ENCODE measurements at places on chromosomes 16 and 17.

DNA sequence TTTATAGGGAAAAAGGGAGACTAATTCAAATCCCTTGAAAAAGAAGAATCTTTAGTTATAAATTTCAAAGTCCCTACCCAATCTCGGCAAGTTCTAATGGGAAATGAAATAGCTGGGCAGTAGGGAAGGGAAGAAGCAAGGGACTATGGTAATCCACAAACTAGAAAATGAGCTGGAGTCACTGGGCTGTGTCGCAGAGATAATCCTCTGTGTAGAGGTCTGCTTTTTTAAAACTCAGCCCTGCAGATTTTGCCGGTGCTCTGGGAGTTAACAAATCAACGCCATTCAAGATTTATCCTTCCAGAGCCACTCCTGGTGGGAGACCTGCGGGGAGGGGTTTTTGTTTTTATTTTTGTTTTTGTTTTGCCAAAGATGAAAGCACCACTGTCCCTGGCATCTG is 20.8 kb downstream of the SNX11 start:
- DNase-seq: no peak

DNA sequence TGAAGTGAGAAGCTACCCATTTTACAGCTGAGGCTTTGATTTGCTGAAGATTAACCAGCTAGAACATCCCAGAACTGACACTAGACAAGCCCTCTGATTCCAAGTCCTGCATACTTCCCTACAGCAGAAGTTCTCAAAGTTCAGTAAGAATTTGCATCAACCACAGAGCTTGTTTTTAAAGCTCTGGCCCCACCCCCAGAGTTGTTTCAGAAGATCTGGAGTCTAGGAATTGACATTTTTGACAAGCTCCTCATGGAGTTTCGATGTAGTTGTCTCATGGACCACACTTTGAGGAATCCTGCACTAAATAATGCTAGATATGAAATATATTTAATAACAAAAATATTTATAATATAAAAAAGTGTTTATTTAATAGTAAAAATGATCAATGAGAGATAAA is 120.3 kb upstream of the ADAMTS18 start:
- no peak for DNase-seq

- DNase-seq: peak; percentile 67
These were observed 12.7 kb downstream of the SLC35B1 start for GRCh38 chr17:49694847-49695697.

GRCh38 chr17:46765453-46765852 is 53.0 kb downstream of the WNT3 start:
- DNase-seq: no peak

- DNase-seq: no peak
These were observed 39.6 kb downstream of the CDRT15 start for GRCh38 chr17:14197057-14197456.

- DNase-seq: no peak
These were observed 21.6 kb upstream of the EVPL start for GRCh38 chr17:76048711-76049110.

DNA sequence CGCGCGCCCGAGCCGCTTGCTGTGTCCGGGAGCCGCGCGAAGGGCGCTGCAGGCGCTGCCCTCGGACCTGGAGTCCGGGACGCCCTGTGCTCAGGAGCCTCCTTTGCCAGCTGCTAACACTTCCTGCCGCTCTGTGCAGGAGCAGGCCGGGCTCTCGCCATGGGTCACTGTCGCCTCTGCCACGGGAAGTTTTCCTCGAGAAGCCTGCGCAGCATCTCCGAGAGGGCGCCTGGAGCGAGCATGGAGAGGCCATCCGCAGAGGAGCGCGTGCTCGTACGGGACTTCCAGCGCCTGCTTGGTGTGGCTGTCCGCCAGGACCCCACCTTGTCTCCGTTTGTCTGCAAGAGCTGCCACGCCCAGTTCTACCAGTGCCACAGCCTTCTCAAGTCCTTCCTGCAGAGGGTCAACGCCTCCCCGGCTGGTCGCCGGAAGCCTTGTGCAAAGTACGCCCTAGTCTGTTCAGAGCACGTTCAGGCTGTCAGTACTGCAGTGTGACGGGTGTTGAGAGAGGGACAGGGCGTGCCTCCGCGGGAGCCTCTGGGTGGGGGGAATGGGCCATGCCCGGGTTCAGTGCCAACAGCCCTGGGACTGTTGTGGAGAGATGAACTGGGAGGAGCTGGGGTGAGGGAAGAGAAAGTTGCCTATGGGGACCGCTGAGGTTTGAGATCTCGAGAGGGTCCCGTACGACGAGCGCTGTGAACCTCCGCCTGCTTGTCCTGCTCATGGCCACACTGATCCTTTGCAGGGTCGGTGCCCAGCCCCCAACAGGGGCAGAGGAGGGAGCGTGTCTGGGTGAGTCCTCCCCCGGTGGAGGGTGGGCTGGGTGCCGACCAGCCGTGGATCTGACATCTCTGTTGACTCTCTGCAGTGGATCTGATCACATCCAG is 1.3 kb downstream of the ZNF276 start:
- DNase-seq: no peak

DNA sequence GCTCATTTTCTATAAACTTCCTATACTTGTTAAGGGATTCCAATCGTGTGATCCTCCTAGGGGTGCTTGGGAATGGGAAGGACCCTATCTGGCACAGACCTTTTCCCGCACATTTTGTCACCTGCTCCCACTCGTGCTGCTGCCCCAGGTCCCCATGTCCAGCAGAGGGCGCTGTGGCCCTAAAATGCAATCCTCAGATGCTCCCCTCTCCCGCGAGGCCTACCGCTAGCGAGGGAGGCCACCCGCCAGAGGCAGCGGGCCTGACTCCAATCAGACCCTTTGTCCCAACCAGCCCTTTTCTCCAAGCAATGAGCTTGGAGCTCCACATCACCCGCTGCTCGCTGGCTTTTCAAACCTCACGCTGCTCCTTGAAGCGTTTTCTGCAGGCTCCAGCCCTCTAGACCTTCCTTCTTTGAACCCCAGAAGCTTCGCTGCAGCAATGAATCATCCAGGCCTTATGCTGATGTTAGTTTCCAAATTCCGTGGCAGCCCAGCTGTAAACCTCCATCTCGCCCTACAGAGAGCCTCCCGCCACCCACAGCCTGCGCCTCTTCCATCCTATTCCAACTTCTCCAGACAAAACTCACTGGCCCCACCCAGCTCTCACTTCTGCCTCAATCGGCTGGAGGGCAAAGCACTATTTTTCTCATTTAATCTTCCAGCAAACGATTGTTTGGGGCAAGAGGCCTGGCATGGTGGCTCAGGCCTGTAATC is 23.6 kb upstream of the FZD2 start:
- peak; percentile 82 for DNase-seq

- DNase-seq: peak; percentile 74
These were observed 5.7 kb downstream of the LDHD start for GRCh38 chr16:75110637-75111513.

Data from stimulated activated CD4-positive, alpha-beta T cell treated with anti-CD3 and anti-CD28 coated beads, Interleukin-1b, Interleukin-23, amount 100 ng/mL, for 4 hours (primary cell).